ENCODE measurements at places on chromosomes 4 and X.
A peak's percentile ranks its signal among the peaks of the same experiment; 100 is the strongest.

DNA sequence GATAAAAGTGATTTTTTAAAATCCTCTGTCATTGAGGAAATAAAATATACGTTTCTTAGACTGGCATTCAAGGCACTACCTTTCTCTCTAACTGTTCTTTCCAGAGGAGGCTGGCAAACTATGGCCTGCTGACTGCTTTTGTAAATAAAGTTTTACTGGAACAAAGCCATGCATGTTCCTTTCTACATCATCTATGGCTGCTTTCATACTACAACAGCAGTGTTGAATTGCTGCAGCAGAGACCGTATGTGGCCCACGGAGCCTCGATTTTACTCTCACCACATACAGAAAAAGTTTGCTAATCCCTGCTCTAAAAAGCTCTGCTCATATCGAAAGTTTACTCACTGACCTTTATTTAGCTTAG is 20.2 kb downstream of the SETD7 start:
- no peak for DNase-seq

DNA sequence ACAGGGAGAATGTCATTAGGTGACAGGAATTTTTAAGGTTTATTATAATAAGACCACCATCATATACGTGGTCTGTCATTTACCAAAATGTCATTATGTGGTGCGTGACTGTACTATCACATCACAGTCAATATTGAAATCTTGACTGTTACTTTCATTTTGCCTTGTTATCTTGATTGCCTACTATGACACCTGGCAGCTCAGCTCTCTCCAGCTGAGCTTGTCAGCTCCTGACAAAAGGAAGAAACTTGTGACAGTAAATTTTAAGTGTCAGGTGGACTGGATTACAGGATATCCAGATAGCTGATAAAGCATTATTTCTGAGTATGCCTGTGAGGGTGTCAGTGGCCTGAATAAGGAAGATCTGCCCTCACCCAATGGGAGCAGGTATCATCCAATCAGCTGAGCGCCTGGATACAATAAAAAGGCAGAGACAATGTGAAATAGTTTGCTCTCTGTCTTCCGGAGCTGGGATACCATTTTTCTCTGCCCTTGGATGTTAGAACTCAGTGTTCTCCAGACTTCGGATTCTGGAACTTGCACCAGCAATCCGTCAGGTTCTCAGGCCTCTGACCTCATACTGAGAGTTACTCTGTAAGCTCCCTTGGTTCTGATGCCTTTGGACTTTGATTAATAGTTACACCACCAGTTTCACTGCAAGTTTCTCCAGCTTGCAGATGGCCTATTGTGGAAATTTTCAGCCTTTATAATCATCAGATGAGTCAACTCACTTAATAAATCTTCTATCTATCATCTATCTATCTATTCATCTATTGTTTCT is 1454.7 kb upstream of the IGFBP7 start:
- DNase-seq, result no peak

GRCh38 chr4:29708473-29708872 is 1011.7 kb upstream of the PCDH7 start:
- DNase-seq, result no peak

DNA sequence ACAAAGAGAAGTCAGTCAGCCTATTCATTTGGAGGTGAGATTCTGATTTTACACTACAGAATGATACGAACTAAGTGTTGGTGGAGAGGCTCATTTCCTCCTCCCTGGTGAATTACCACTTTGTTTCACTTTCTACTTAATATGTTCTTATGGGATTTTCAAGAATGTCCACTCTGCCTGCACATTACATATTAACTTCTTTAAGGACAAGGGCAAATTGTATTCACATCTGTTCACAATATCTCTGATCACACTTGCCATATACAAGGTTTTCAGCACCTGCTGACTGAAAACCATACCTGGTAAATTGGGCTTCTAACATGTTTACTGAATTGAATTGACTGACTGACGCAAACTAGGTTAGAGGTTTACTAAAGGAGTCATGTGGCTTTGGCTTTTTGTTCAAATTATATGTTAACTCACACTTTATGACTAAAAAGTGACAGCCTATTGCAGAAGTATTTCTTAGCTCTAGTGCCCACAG is 188.4 kb upstream of the MBNL3 start:
- no peak for DNase-seq

GRCh38 chr4:48831532-48832030 is 693 bp downstream of the OCIAD1 start:
- peak; percentile 16 for DNase-seq

DNA sequence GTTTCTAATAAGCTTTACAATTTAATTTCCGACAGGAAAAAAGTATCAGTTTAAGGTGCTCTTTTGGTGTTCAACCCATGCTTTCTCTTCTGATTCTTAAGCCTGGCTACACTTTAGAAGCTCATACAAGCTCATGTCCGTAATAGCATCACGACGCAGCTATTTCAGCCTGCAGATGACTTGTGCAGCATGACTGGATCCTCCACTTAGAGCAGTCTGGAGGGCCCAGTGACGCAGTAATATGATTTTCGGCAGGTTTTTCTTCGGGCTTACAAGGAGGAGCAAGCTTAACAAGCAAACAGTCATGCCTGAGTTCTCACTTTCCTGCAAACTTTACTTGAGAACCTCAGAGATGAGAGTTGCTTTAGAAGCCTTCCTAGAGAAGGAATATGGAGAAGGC is 85.3 kb upstream of the MAML3 start:
- DNase-seq, result peak; percentile 32

GRCh38 chrX:18394477-18394876 is 30.9 kb upstream of the CDKL5 start:
- DNase-seq, result no peak

GRCh38 chrX:69143530-69143929 is 21.7 kb downstream of the PJA1 start:
- DNase-seq, result no peak

DNA sequence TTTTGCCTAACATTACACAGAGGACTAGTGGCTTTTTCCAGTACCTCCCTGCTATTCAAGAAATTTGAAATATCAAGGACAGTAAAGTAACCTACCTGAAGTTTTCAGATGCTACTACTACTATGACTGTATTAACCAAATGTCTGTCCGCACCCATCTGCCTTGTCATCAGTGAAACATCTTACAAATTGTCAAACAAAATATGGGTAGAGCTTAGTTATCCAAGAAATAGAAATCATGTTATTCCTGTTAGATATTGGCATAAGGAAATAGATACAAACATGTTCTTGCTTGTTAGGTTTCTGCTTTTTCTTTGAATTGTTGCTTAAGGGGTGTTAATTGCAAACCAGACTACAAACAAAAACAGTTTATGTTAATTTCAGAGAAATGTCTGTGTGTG is 63.9 kb downstream of the PLS3 start:
- DNase-seq, result no peak

DNA sequence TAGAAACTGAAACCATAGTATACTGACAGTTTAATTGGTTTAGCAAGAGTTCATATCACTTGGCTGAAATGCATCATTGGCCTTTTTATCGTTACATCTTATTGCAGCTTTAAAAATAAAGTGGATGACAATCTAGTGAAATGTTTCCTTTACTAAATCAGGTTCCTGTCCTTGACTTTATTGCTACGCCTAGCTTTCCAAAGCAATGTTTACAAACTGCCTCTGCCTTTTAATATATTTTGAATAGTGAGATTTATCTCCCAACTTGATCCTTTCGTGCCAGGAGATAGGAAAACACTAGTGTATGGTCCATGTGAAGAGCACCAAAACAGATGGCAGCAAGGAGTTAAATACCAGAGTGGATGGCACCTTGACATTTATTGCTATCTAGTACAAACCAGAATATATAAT is 67.0 kb downstream of the GPC3 start:
- no peak for DNase-seq

GRCh38 chrX:150525061-150525919 is 43.1 kb upstream of the MTM1 start:
- no peak for DNase-seq

- DNase-seq, result no peak
These were observed 52.8 kb upstream of the TEX13A start for GRCh38 chrX:105273326-105273725.

- no peak for DNase-seq
These were observed 27.6 kb downstream of the FGFRL1 start for GRCh38 chr4:1038948-1039492.

DNA sequence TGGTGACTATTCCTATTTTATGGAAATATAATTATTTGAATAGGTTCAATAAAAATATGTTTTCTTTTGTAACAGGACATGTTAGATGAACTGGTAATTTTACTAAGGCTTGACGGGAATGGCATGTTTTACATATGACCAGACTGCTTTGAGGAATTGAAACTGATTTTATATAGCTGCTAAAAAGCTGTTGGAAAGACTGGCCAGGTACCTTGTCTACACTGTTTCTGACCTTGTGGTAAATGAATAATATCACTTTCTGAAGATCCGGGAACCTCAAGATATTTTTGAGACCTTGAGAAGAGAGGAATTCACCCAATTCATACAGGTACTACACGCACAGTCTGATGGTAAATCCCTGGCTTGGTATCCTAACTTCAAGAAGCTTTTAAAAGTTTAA is 42.1 kb upstream of the USP46 start:
- DNase-seq, result no peak

GRCh38 chr4:2243681-2244380 is 1.9 kb upstream of the HAUS3 start:
- no peak for DNase-seq

- no peak for DNase-seq
These were observed 174.5 kb upstream of the MAOA start for GRCh38 chrX:43481576-43481975.

DNA sequence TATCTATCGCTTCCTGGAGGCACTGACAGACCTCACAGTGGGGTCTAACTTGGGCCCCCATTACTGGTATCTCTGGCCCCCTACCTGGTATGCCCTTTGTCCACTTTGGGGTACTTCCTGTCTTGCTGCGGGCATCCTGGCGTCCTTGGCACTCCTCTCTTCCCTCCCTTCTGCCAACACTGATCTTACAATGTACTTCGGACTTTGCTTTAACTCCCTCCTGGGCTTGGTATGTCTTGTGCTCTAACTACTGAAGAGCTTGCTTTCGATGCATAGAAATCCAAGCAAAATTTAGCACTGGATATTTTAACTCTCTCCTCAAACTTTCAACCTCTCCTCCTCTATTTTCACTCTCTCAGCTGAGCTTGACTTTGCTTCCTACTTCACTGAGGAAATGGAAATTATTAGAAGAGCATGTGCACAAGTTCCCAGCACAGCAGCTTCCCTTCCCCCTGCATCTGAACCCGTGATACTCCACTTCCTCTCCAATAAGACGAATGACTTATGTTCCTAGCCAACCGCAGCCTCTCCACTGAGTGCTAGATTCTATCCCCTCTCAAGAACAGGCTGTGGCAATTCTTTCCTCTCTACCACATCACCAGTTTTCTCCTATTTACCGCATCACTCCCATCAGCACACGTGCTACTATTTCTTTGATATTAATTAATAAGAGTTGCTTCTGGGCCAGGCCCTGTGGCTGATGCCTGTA is 52.9 kb downstream of the SUPT20HL2 start:
- DNase-seq, result no peak

GRCh38 chr4:119559044-119559647 is 69.5 kb downstream of the PDE5A start:
- DNase-seq, result no peak

GRCh38 chrX:96433409-96434077 is 251.1 kb upstream of the DIAPH2 start:
- peak; percentile 46 for DNase-seq

GRCh38 chrX:130171446-130172126 is at the start of gene RAB33A:
TSS of gene RAB33A (plus strand) at chrX:130171962. CDS start at chrX:130172063, 101 bp downstream.
- DNase-seq, result no peak

GRCh38 chrX:15864629-15865028 is 10.0 kb upstream of the AP1S2 start:
- no peak for DNase-seq
